ENCODE measurements at places on chromosomes 5 and 9. TPM values are rescaled to one million over a fixed set of nuclear protein-coding genes. Genes with fewer than 3 reads are reported as not detected.

DNA sequence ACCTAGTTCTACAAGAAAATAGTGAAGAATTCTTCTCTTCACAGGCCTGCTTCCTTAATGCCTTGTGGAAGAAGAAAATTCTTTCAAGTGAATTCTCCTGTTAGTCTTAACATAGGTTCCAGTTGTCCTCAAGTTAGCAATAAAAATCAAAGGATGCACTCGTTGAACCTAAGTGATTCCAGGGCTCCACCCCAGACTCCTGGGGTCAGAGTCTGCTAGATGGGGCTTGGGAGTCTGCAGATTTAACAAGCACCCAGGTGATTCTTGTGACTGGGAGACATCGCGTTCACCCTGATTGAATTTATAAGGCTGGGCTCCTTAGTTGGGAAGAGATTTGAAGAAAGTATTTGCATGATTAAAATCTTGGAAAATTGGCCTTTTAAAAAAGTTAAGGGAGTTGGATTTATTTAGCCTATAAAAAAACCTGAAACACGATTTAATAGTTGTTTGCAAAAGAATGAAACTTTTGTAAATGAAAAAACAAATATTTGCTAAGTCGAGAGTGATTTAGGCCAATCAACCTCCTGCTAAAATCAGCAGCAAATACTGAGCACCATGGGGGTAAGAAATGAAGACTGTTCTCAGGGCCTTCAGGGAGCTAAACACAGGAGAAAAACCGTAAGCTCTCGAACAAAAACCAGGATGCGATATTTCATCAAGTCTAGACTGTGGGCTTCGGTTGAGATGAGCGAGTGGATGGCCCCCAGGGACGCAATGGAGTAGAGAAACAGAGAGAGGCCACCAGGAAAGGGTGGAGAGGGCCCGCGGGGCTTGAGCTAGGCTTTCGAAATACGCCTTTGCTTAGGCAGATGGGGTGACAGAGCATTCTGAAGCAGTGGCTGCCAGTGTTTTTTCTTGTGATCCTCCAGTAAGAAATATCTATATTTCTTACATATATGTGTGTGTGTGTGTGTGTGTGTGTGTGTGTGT, 86.9 kb upstream of the TTC23L start:
- no peak for DNase-seq

- no peak for DNase-seq
Measured at GRCh38 chr9:14907696-14908095, 2.5 kb downstream of the FREM1 start.

DNA sequence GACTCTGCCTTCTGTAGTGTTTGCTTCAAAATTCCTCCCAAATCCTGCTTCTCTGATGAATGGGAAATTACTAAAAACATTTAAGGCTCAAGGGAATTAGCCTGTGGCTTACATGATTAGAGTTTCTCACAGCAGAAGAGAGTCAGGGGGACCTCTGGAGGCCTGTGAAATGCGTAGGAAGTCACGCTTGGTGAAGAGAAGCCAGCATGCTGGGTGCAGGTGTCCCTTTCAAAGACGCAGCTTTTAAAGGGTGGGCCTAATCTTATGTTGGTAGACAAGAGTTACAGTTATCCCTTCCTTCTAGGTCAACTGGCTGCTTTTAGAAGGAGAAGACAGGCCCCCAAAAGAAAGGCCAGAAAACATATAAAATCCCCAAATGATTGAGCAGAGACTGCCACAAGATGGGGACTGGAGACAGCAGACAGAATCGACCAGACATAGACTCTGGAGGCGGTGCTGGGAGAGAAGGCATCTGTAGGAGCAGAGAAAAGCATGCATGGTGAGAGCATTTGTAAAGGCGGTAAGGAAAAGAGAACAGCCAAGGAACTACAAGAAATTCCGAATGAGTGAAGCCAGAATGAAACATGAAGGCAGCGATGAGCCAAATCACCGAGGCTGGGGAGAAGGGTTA, 42.3 kb downstream of the B4GALT1 start:
- no peak for DNase-seq

DNA sequence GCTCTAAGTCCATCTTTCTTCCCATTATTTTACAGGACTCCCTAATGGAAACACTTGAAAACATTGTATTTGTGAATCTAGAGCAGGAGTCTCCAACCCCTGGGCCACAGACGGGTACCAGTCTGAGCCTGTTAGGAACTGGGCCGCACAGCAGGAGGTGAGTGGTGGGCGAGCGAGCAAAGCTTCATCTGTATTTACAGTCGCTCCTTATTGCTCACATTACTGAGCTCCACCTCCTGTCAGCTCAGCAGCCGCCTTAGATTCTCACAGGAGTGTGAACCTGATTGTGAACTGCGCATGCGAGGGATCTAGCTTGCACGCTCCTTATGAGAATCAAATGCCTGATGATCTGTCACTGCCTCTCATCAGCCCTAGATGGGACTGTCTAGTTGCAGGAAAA, 111.0 kb downstream of the MED27 start:
- DNase-seq: no peak

DNA sequence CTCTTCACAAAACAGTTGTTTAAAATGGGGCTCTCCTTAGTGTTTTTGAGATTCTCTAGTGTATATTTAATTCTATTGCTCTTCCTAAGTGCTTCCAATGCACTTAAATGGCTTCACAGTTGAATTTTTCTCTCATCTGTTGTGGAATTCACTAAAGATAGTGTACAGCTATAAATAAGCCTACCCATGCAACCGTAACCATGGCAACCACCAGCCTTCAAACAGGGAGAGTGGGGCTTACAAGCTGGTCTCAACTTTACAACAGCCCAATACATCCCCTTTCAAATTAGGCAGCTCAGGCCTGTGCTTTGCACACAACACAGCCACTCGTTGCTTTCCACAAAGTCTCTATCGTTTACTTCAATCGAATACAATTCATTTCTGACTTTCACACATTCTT, 144.0 kb upstream of the PLPPR1 start:
- DNase-seq: no peak

DNA sequence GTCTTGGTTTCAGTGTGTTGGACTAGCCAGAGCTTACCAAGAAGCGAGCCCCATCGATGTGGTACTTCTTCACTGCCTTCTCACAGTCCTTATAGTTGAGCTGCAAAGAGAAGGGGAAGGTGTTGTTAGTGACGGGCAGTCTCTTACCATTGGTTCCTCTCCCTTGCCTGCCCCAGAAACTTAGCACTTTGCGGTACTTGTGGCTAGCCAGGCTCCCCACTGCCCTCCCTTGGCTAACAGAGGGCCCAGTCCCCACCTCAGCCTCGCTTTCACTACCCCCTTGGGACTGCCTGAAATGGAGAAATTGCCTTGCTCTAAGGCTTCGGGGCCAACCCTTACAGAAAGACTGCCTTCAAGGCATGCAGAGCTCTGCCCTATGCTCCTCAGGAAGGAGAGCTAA, 4.3 kb downstream of the LCP2 start:
- DNase-seq: peak; percentile 60

GRCh38 chr5:44665101-44665701, 143.5 kb upstream of the MRPS30 start:
- DNase-seq: no peak

GRCh38 chr5:125484742-125485641, 738.6 kb upstream of the ZNF608 start:
- no peak for DNase-seq

GRCh38 chr9:112896131-112896530, 5.5 kb upstream of the SLC46A2 start:
- no peak for DNase-seq

- no peak for DNase-seq
Measured at GRCh38 chr9:124676159-124676551, 95.0 kb downstream of the NR6A1 start.

DNA sequence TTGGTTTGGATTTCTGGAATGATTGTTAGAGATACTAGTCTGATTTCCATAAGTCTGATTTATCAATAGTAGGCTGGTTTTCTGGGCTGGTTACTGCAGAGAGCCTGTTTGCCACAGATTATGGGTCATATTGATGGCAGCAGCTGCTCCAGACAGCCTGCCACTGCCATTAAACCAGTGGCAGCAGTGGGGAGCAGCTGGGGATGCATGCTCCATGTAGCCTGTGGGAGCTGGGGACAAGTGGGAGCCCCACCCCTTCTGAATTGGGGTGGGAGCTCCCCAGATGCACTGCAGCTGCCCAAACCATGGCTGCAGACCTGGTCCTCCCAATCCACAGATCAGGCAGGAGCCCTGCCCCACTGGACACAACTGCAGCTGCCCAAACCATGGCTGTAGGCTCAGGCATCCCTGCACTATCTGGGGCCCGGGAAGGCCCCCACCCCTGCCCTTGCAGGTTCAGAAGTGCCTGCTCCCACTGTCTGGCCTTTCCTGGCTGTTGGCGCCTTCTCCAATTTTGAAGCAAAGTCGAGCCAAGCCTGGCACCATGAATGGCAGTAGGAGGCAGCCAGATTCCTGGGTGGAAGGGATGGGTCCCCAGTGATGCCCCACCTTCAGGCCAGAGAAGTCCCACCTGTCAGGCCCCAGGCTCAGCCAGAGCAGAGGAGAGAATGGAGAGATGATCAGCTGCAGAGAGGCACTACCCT, 402.9 kb upstream of the TYRP1 start:
- no peak for DNase-seq

DNA sequence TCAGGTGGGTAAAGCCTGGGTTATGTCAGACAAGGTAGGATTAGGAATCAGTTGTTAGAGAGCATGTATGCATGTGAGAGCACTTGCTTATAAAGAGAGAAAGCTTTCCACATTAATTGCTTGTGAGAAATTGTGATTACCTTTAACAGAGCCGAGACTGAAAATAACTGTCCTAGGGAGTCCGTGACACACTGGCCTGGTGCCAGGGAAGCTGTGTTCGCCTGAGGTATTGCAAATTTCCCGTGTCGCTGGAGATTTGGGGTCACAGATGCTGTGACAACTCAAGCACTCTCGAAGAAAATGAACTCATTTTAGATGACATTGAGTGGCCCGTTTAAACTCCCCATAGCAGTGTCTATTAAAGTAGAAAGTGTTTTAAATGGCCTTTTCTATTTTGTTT, 9.6 kb downstream of the SLC1A1 start:
- no peak for DNase-seq

- no peak for DNase-seq
Measured at GRCh38 chr9:113608082-113608685, 144.7 kb downstream of the RGS3 start.

- no peak for DNase-seq
Measured at GRCh38 chr5:96408210-96408777, 24.8 kb downstream of the PCSK1 start.

GRCh38 chr9:98207606-98208005, 15.2 kb upstream of the CORO2A start:
- DNase-seq: no peak

GRCh38 chr5:45089870-45090269, 281.1 kb downstream of the MRPS30 start:
- DNase-seq: no peak

DNA sequence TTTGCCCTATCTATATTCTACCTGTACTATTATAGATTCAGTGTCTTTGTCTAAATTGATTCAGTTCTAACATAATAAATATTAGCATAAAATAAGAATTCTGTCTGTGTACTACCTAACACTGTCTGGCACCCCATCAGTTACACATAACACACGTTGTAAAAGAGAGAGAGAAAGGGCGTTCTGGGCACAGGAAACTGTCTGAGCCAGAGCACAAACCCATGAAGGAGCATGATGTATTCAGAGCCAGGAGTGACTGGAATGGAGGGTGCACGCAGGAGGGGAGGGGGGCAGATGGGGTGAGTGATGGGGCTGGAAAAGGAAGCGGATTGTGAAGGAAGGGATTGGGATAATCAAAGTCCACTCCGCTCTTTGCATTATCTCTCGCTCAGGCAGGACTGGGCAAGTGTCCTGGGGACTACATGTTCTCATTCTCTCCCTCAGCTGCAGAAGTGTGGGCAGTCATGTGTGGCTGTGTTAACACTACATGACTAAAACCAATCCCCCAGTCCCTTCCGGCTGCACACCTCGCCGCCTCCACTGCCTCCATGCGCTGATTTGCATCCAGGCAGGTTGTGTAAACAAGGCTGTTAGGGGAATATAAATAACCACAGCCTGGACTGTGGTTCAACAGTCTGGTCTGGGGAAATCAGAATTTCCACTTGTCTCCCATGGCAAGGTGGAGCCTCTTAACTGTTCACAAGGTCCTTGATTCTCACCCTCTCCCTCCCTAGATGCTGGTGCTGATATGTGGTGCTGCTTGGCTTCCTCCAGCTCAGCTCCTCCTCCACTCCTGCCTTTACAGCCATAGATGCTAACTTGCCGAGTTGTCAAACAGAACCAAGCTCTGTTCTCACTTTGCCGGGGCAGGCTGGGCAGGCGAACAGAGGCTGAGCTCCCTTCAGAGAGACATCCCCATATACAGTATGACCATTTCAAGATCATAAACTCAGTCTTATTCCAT, 367.5 kb upstream of the BRINP1 start:
- DNase-seq: no peak

Gene SLC27A4
- 30.5 TPM for total RNA-seq

Gene SLC36A3
- not detected for total RNA-seq

Gene KIF4B
- 0.07 TPM for total RNA-seq

Gene NFIB
- not detected for total RNA-seq

Gene ANP32B
- total RNA-seq: 323 TPM

Gene FBP2
- not detected for total RNA-seq
